Brain microvascular endothelial cell (primary cell): ENCODE measurements at places on chromosomes 12 and 14.

- no peak for DNase-seq
These were observed 20.3 kb downstream of the CLEC2B start for GRCh38 chr12:9848899-9849298.

DNA sequence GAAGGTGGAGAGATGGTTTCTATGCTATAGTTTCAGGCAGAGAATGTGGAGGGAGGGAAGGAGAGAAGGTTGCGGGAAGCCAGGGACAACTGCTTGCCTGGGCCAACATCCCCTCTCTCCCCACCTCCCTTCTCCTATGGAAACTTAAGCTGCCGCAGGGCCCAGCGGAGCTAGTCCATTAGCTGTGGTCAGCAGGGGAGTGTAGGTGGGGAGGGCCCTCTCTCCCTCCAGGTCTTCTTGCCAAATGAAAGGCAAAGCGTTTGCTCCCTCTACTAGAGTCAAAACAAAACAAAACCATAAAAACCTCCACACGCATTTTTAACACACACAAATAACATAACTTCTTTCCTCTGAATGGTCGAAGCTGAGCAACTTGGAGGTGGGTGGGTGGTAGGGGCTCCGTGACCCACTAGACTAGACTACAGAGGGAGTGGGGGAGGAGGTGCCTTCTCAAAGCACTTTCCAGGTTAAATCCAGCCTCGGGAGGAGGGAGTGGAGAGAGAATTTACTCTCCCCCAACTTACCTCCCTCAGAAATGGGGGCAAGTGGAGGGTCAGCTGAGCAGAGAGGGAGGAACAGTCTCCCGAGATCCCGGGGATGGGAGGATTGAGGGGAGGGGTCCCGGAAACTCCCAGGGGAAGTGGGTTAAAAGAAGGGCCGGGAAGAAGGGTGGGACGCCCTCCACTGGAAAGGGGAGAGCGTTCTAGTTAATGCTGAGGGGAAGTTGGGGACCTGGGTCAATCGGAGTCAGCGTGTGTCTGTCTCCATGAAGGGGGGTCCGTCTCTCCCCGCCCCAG, 4.6 kb upstream of the CACNB3 start:
- no peak for DNase-seq

- DNase-seq = no peak
These were observed 18.2 kb downstream of the RFX4 start for GRCh38 chr12:106601031-106601430.

DNA sequence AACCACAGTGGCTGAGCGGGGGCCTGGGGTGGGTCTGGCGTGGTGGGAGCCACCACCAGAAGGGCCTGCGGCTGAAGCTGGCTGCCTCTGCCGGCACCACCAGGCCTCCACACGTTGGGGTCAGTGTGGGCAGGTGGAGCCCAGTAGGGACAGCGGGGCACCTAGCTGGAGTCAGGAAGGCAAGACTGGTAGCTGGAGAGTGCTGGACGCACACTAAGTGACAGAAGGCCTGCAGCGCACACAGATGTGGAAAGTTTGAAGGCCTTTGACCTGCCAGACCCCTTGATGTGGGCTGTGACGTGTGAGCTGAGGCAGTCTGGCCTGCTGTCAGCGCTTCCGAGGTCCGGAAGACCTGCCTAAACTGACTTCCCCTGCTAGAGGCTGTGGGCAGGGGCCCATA, 26.3 kb downstream of the RIN3 start:
- peak; percentile 14 for DNase-seq

- peak; percentile 46 for DNase-seq
These were observed 88.0 kb downstream of the EPS8 start for GRCh38 chr12:15701206-15701605.

GRCh38 chr14:92500491-92500941, 13.1 kb upstream of the RIN3 start:
- DNase-seq = no peak

GRCh38 chr14:51929166-51929565, 60.2 kb upstream of the RTRAF start:
- DNase-seq = peak; percentile 58

GRCh38 chr12:3671330-3672112, 81.4 kb downstream of the CRACR2A start:
- no peak for DNase-seq

GRCh38 chr14:53020193-53020932, 69.5 kb upstream of the FERMT2 start:
- no peak for DNase-seq

GRCh38 chr12:22800332-22800731, 175.4 kb downstream of the ETNK1 start:
- DNase-seq = no peak

- DNase-seq = no peak
These were observed 29.2 kb upstream of the FOS start for GRCh38 chr14:75249251-75249957.

GRCh38 chr14:83133981-83134645, 1600.5 kb upstream of the SEL1L start:
- no peak for DNase-seq
